Amygdala (tissue), 56 donors: ENCODE measurements at places on chromosomes 7 and 10.

DNA sequence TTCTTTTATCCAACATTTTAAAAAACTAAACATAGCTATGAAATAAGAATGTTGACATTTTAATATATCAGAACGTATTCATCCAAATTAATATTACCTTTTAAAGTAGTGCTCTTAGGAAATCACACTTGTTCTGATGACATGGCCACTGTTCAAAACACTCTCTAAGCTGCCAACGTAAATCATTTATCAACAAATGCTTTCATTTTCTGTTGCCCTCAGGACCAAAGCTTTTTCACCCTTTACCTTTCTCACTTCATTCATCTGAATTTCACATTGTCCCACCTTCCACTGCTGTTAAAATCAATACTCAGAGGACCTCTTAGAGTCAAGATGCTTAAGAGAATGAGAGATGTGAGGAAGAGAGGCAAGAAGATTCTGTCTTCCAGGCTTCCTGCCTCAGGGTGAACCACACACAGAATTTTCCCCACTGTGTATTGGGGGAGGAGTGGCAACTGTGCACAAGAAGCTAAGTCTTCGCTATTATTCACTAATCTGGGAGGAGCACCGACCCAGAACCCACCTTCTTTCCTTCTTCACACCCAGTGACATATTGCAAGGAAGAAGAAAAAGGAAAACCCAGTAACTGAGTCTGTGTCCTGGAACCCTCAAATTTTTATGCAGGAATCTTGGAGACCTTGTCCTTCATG, 21.0 kb downstream of the HIBADH start:
- DNase-seq, result no peak

DNA sequence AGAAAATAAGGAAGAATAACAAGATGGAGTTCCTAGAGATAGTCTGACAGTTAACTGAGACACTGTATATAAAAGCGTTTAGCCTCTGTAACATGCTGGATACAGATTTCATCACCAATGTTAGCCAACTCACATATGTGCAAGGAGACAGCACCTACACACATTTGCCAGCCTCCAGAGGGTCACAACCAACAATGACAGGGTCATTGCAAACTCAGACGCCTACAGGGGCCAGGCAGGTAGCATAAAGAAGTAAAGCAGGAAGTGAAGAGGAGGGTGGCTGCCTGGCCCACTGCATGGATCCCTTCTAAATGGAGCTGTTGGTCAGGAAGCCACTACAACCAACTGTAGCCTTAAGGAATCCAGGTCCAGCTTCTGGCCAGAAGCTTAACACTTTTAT, 50.4 kb downstream of the NRAP start:
- DNase-seq, result no peak

- no peak for DNase-seq
Observed at GRCh38 chr10:21953585-21954057, 49.9 kb downstream of the DNAJC1 start.

- no peak for DNase-seq
Observed at GRCh38 chr10:33681595-33681994, 347.1 kb upstream of the NRP1 start.

- DNase-seq, result no peak
Observed at GRCh38 chr7:90337106-90337505, 9.4 kb upstream of the GTPBP10 start.
